Activated CD8-positive, alpha-beta memory T cell treated with anti-CD3 and anti-CD28 coated beads for 36 hours (primary cell): ENCODE measurements at places on chromosomes 3 and 15. TPM values are rescaled to one million over a fixed set of nuclear protein-coding genes. Genes with fewer than 3 reads are reported as not detected.

SLC24A5 gene
- total RNA-seq: not detected

PP2D1 gene
- not detected for total RNA-seq

ZBED2 gene
- total RNA-seq: 671 TPM

SRP14 gene
- 206 TPM for total RNA-seq

CHRNA3 gene
- not detected for total RNA-seq

SMCO1 gene
- not detected for total RNA-seq

EPHA6 gene
- not detected for total RNA-seq

TTC21A gene
- 1.2 TPM for total RNA-seq

FSD2 gene
- total RNA-seq: not detected

CD200R1 gene
- total RNA-seq: 2.6 TPM

SACM1L gene
- total RNA-seq: 89.7 TPM

DZIP1L gene
- 0.21 TPM for total RNA-seq

FBN1 gene
- total RNA-seq: 0.13 TPM

EPHB3 gene
- total RNA-seq: not detected

TUSC7 gene
- not detected for total RNA-seq

CCDC54 gene
- not detected for total RNA-seq

TMEM87A gene
- 37.5 TPM for total RNA-seq

SELENOK gene
- total RNA-seq: 51.5 TPM

PXK gene
- 31.7 TPM for total RNA-seq

MOBP gene
- not detected for total RNA-seq

TLR9 gene
- total RNA-seq: 0.23 TPM

IL16 gene
- 83.2 TPM for total RNA-seq

DUOXA2 gene
- not detected for total RNA-seq

GADL1 gene
- not detected for total RNA-seq

DPPA2 gene
- not detected for total RNA-seq

THRB gene
- total RNA-seq: not detected

UBA3 gene
- 78.1 TPM for total RNA-seq

DGKG gene
- 0.42 TPM for total RNA-seq

NAALADL2 gene
- not detected for total RNA-seq

CPLX3 gene
- not detected for total RNA-seq

AGTR1 gene
- not detected for total RNA-seq

COL6A5 gene
- total RNA-seq: not detected

RASGRF1 gene
- total RNA-seq: not detected

PPP1R14D gene
- total RNA-seq: not detected

TMEM62 gene
- total RNA-seq: 16.0 TPM

NTRK3 gene
- total RNA-seq: not detected

DYNC1LI1 gene
- 36.1 TPM for total RNA-seq

VILL gene
- 13.6 TPM for total RNA-seq

TRAT1 gene
- total RNA-seq: 21.7 TPM

SH3GL3 gene
- not detected for total RNA-seq

STARD9 gene
- 6.3 TPM for total RNA-seq

LARP6 gene
- total RNA-seq: 0.15 TPM

SCG3 gene
- total RNA-seq: not detected

HIGD2B gene
- total RNA-seq: 0.17 TPM

WDR76 gene
- 83.0 TPM for total RNA-seq

TNFAIP8L3 gene
- 1.6 TPM for total RNA-seq

BRK1 gene
- total RNA-seq: 99.7 TPM

C15orf61 gene
- total RNA-seq: 5.8 TPM

GOLGA8J gene
- not detected for total RNA-seq

AP3S2 gene
- total RNA-seq: 16.7 TPM

RBPMS2 gene
- total RNA-seq: not detected

FEZF2 gene
- total RNA-seq: not detected

KY gene
- total RNA-seq: not detected

IQCH gene
- total RNA-seq: 2.0 TPM

SCN11A gene
- 0.04 TPM for total RNA-seq

MITF gene
- not detected for total RNA-seq

IL1RAP gene
- total RNA-seq: 9.0 TPM

COLQ gene
- total RNA-seq: 0.63 TPM
